GM04503 (cell line): ENCODE measurements at places on chromosomes 3 and 15.
A peak's percentile ranks its signal among the peaks of the same experiment; 100 is the strongest.

- DNase-seq: no peak
Measured at GRCh38 chr3:53724566-53724965, 121.7 kb downstream of the CHDH start.

DNA sequence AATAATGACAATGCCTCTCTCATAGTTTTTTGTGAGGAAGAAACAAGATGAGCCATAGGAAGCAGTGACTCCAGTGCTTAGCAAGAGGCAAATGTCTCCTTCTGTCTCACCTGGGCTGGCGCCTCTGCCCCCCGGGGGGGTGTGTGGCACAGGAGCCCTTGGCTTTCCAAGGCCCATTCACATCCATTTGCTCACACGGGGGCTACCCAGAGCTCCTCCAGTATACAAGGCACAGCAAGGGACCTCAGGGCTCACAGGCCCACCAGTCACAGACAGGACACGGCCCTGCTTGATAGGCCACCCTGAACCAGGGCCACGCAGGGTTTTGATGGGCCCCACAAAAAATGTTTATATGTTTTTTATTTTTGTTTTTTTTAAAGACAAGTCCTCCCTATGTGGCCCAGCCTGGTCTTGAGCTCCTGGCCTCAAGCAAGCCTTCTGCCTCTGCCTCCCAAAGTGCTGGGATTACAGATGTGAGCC, 21.9 kb upstream of the EHD4 start:
- no peak for DNase-seq

DNA sequence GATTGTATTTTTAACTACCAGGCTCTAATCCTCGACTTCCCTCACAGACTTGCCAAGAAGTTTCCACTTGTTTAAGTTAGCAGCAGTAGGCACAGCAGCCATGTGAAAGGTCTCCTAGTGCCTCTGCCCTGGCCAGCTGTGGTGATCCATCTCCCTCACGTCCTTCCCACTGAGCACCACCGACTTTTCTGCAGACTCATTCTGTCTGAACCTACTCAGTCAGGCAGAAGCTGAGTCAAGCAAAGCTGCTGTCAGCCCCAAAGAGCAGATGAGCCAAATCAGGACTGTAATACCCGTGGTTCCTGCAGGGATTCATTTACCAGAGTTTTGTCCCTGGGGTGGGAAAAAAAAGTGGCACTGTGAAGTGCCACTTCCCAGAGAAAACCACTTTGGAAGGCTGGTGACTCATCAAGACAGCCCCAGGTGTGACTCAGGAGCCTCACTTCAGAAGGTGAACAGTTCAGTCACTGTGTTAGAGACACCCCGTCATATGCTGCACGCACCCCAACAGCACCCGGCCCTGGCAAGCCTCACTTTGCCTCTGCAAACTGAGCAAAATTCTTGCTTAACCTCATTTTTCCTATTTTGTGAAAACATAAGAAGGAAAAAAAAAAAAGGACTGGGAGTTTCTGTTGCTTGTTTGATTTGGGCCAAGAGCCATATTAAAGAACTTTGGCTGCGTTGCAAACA, 76.0 kb downstream of the WWTR1 start:
- peak; percentile 75 for DNase-seq

GRCh38 chr15:36371509-36371908, 207.9 kb upstream of the CDIN1 start:
- no peak for DNase-seq

DNA sequence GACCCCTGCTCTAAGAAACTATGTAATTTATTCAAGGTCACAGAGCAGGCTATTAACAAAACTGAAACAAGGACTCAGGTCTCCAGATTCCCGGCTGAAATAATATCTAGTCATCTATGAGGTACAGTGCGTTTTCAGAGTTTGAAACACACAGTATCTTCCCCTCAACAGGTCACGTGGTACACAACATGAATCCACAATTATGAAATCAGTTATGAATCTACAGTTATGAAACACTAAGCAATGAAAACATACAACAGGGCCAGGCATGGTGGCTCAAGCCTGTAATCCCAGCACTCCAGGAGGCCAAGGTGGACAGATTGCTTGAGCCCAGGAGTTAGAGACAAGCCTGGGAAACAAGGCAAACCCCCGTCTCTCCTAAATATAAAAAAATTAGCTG, 72.7 kb downstream of the FSIP1 start:
- DNase-seq: no peak

- no peak for DNase-seq
Measured at GRCh38 chr3:160084998-160085397, 96.4 kb downstream of the IL12A start.

DNA sequence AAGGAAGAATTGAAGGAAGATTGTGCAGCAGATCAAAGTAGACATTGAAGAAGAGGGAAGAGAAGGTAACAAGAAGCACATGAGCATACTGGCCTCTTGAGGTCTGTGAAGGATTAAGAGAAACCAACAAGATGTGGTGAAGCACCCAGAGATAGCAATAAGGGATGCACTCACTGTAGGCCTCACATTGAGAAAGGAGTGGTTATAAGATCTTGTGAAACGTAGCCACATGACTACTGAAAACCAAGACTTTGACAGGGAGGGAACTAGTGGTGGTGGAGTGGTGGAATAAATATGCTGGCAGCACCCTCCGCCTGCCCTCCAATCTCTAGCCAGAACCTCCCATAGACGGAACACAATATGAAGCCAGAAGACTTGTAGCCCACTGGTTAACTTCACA, 651.2 kb downstream of the DIPK2A start:
- no peak for DNase-seq

- no peak for DNase-seq
Measured at GRCh38 chr3:169581633-169582032, 81.9 kb downstream of the MECOM start.

- DNase-seq: no peak
Measured at GRCh38 chr15:53034767-53035245, 244.7 kb upstream of the ONECUT1 start.
